ENCODE measurements at places on chromosomes 12 and 14. TPM values are rescaled to one million over a fixed set of nuclear protein-coding genes. Genes with fewer than 3 reads are reported as not detected.
A peak's percentile ranks its signal among the peaks of the same experiment; 100 is the strongest.

Gene SIX1
- 0.32 TPM for total RNA-seq

Gene DIO3
- 0.53 TPM for total RNA-seq

Gene CACNA2D4
- 2.0 TPM for total RNA-seq

Gene ABHD4
- total RNA-seq = 73.5 TPM

DNA sequence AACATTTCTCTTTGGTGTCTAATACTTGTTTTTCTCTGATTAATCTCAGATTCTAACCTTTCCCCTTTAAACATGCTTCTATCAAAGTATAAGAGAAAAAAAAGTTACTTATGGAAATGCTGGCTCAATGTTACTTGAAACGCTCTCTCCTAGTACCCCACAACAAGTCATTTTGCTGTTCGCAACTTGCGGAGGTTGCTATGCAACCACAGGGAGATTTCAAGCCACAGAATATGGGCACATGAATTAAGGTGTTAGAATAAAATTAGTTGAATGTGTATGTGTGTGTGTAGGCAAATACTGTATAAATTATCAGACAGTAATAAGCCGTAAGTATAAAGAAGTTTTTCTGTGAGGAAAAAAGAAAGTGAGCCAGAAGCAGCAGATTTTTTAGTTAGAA is 80.6 kb downstream of the CCDC59 start:
- no peaks in the 10 kb centered on the region for H3K27me3 ChIP-seq
- no peaks in the 10 kb centered on the region for H3K4me1 ChIP-seq
- no peaks in the 10 kb centered on the region for H3K36me3 ChIP-seq
- H3K27ac ChIP-seq = no peak overlapping the region

GRCh38 chr12:13784504-13784903 is 196.9 kb downstream of the GRIN2B start:
- H3K27me3 ChIP-seq = no peaks in the 10 kb centered on the region
- DNase-seq = no peak
- H3K27ac ChIP-seq = peak overlapping the region; percentile 43
- H3K4me1 ChIP-seq = peaks cover 31% of the 10 kb centered on the region
- no peaks in the 10 kb centered on the region for H3K36me3 ChIP-seq

- no peak overlapping the region for H3K4me3 ChIP-seq
- no peaks in the 10 kb centered on the region for H3K27me3 ChIP-seq
- H3K27ac ChIP-seq = peak overlapping the region; percentile 21
- DNase-seq = peak; percentile 21
- H3K36me3 ChIP-seq = no peaks in the 10 kb centered on the region
- H3K4me1 ChIP-seq = no peaks in the 10 kb centered on the region
These were observed 75.2 kb downstream of the TNFAIP2 start for GRCh38 chr14:103198131-103199105.

DNA sequence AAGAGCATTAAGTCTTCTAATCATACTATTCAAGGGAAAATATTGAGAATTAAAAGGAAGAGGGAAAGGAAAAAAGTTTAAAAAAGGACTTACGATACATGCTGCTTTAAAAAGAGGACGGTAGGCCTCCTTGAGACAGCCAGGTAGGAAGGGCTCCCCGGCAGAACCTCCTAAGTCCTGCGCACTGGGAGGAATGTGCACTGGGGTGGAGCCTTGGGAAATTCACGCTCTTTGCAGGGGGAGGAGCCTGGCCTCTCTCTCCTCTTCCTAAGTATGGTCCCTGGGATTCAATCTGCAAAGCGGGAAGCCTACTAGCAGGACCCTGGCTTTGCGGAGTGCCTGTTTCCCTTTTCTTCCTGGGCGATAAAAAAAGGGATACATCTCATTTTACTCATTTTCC is 553.0 kb downstream of the RPS29 start:
- no peak overlapping the region for H3K27ac ChIP-seq
- H3K4me1 ChIP-seq = no peaks in the 10 kb centered on the region
- no peaks in the 10 kb centered on the region for H3K27me3 ChIP-seq

DNA sequence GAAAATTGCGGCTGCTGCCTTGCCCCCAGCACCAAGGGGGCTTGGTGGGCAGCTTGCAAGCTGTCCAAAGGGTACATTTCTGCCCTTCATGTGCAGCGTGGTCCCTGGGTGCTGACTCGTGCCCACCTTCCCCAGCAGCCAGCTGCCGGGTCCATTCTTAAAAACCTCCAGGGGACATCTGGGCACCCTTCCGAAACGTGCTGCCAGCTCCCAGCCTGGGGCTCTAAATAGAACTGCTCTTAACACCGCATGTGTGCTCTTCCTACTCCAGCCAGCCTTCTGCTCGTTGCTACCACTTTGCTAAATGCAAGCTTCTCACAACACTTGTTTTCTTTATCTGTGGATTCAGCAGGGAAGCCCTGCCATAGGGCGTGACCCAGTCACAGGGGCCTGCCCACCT is 66.0 kb downstream of the RIMBP2 start:
- H3K27ac ChIP-seq = no peak overlapping the region
- H3K27me3 ChIP-seq = no peaks in the 10 kb centered on the region
- H3K4me3 ChIP-seq = no peak overlapping the region
- H3K36me3 ChIP-seq = no peaks in the 10 kb centered on the region
- DNase-seq = no peak

DNA sequence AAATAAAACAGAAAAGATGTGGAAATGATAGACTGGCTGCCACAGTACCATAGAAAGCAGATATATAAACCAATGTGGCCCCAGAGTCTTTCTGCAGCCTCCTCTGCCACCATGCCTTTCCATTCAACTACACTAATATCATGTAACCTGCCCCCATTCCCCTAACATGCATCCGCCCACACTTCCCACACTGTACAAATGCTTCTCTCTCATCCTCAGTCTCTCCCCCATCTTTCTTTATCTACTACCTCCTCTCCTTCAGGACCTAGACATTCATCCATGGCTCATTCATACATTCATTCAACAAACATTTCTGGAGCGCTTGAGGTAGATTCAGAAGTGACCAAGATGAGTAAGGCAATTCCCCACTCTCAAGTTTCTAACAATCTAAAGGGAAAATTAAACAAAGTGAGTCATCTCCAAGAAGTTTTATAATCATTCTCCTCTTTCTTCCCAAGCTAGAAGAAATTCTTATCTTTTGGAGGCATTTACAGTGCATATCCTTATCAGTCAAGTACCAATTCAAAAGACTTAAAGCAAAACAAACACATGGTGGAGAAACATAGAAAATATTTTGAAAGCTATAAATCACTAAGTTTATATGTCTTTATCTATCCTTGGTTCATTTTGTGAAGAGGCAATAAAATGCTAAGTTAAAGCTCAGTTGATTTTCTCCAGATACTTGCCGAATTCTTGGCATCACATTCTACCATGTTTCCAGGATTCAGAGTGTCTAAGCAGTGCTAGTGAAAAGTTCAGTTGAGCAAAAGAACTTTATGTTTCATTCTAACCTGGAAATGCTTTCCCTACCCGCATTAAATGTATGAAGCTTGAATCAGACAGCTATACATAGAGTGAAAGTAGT is 70.5 kb upstream of the FRMD6 start:
- no peak overlapping the region for H3K4me3 ChIP-seq
- peak overlapping the region; percentile 46 for H3K27ac ChIP-seq
- no peaks in the 10 kb centered on the region for H3K36me3 ChIP-seq
- peak; percentile 16 for DNase-seq

DNA sequence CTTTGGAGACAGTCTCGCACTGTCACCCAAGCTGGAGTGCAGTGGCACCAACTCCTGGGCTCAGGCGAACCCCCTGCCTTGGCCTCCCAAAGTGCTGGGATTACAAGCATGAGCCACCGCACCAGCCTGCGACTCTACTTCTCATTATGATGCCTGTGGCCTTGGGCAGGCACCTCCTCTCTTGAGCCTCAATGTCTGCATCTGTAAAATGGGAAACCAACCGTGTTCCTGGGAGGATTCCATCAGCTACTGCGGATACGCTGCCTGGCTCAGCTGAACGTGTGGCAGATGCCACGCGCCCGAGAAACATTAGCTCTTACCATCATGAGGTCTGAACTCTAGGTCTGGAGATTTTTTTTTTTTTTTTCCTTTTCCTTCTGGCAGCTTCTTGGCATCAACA is 5.8 kb downstream of the TESC start:
- no peak for DNase-seq
- H3K27ac ChIP-seq = no peak overlapping the region

DNA sequence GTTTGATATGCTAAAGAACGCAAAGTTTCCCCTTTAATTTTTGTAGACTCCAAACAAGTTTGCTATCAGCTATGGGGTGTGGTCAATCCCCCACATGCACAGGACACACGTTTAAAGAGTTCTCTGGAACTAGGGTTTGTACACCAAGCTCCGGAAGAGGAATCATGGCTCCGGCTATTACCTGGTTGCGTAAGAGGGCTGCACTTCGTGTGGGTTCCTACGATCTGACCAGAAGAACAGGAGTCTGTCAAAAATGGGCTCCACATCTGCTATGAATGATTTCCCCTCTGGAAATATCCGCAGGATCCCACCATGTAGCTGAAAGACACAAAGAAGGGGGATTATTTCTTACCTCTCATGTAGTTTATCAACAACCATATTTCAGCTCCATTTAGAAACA is 22.0 kb downstream of the EGLN3 start:
- no peaks in the 10 kb centered on the region for H3K36me3 ChIP-seq
- no peak overlapping the region for H3K4me3 ChIP-seq
- no peaks in the 10 kb centered on the region for H3K27me3 ChIP-seq
- peaks cover 9% of the 10 kb centered on the region for H3K4me1 ChIP-seq
- H3K27ac ChIP-seq = no peak overlapping the region

DNA sequence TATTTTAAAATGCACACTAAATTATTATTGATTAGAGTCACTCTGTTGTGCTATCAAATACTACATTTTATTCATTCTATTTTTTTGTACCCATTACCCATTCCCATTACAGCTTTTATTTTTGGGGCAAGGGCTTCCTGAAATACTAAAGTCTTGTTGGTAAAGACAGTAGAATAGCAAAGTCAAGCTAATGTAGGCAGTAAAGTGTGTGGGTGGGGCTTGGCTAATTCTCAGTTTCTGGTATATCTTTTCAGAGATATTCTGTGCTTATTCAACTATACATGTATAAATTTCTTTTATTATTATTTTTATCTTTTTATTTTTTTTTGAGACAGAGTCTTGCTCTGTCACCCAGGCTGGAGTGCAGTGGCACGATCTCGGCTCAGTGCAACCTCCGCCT is 22.3 kb upstream of the PHC1 start:
- H3K36me3 ChIP-seq = no peaks in the 10 kb centered on the region
- H3K27ac ChIP-seq = no peak overlapping the region
- no peak overlapping the region for H3K4me3 ChIP-seq
- DNase-seq = no peak

DNA sequence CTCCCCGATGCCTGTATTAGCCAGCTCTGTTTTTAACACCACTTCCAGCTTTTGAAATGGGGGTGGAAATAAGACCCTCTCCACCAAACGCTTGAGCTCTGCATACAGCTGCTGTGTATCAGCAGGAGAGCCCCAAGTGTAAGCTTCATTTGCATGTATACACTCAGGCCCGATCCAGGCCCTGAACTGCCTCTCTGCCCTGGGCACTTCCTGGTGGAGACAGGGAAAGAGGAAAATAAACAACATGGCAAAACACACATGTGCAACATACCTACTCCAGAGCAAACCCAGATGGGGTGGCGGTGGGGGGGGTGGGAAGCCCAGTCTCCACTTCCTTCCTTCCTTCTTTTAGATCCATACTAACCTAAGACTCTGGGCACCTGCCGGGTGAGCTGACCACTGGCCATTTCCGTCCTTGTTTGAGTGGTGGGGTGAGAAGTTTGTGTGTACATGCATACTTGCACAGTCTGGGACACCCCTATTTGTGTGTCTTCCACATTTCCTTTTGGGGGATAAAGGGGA is 55.3 kb downstream of the RBM19 start:
- H3K27me3 ChIP-seq = no peaks in the 10 kb centered on the region
- no peak for DNase-seq
- H3K27ac ChIP-seq = no peak overlapping the region

DNA sequence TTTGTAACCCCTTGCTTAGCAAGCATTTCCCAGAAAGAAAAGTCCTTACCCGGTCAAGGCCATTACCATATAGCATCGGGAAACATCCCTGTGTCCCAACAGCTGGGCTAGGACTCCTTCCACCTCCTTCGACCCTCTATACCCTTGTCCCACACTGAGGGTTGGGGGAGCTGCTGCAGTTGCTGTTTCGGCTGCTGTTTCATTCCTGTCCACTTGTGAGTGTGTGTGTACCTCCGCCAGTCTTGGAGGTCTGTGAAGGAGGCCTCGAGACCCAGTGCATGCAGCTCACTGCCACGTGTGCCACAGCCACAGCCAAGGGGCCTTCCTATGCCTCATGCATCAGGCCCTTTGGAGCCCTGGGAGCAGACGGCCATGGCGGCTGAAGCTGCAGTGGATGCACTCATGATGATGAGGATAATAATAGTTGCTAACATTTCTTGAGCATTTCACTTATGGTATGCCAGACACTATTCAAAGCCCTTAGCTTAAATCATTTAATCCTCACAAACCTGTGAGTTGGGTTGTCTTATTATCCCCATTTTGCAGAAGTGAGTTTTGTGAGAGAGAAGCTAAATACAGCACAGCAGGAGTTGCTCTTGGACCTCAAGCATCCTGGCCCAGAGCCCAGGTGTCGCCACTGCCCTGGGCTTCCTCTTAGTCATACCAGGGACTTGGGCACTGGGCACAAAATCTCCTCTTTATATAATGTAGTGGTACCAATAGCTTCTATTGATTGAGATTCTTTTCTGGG is 156.5 kb downstream of the PRKCH start:
- DNase-seq = no peak
- H3K4me3 ChIP-seq = no peak overlapping the region
- H3K27ac ChIP-seq = no peak overlapping the region
- H3K36me3 ChIP-seq = no peaks in the 10 kb centered on the region
- H3K27me3 ChIP-seq = no peaks in the 10 kb centered on the region

DNA sequence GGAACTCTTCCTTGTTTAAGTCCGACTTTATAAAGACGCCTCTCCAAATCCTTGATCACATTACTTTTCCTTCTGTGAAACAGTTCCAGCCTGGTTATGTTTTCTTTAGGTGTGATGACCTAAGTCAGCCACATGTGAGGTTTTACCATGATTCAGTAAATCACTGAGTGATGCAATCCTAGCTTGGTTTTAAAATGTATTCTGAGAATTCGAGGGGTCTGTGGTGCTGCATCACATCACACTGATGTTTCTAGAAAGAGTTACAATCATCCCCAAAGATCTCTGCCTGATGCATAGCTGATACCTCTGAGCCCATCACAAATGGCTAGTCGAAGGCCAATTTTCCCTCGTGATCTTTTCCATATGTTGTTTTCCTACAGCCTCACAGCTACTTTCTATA is 152.7 kb downstream of the ANO2 start:
- no peak for DNase-seq
- H3K27ac ChIP-seq = no peak overlapping the region
- no peaks in the 10 kb centered on the region for H3K4me1 ChIP-seq
- H3K36me3 ChIP-seq = no peaks in the 10 kb centered on the region
- no peaks in the 10 kb centered on the region for H3K27me3 ChIP-seq
- H3K4me3 ChIP-seq = no peak overlapping the region

GRCh38 chr14:38505221-38505972 is 249.5 kb upstream of the CLEC14A start:
- no peak for DNase-seq
- no peaks in the 10 kb centered on the region for H3K36me3 ChIP-seq
- H3K4me3 ChIP-seq = no peak overlapping the region
- H3K27me3 ChIP-seq = no peaks in the 10 kb centered on the region
- H3K4me1 ChIP-seq = no peaks in the 10 kb centered on the region

- H3K36me3 ChIP-seq = no peaks in the 10 kb centered on the region
- no peak overlapping the region for H3K4me3 ChIP-seq
- H3K27me3 ChIP-seq = no peaks in the 10 kb centered on the region
- DNase-seq = no peak
- H3K4me1 ChIP-seq = no peaks in the 10 kb centered on the region
These were observed 34.7 kb downstream of the RTL1 start for GRCh38 chr14:100868621-100869370.

GRCh38 chr14:34452258-34452822 is 9.7 kb downstream of the SPTSSA start:
- H3K36me3 ChIP-seq = no peaks in the 10 kb centered on the region
- H3K4me1 ChIP-seq = peaks cover 10% of the 10 kb centered on the region
- no peak overlapping the region for H3K4me3 ChIP-seq
- no peak overlapping the region for H3K27ac ChIP-seq
- DNase-seq = no peak

Measured in Caco-2 (cell line).